Osteocyte (in vitro differentiated cells): ENCODE measurements at places on chromosomes 1 and 21. TPM values are rescaled to one million over a fixed set of nuclear protein-coding genes. Genes with fewer than 3 reads are reported as not detected.
A peak's percentile ranks its signal among the peaks of the same experiment; 100 is the strongest.

DNA sequence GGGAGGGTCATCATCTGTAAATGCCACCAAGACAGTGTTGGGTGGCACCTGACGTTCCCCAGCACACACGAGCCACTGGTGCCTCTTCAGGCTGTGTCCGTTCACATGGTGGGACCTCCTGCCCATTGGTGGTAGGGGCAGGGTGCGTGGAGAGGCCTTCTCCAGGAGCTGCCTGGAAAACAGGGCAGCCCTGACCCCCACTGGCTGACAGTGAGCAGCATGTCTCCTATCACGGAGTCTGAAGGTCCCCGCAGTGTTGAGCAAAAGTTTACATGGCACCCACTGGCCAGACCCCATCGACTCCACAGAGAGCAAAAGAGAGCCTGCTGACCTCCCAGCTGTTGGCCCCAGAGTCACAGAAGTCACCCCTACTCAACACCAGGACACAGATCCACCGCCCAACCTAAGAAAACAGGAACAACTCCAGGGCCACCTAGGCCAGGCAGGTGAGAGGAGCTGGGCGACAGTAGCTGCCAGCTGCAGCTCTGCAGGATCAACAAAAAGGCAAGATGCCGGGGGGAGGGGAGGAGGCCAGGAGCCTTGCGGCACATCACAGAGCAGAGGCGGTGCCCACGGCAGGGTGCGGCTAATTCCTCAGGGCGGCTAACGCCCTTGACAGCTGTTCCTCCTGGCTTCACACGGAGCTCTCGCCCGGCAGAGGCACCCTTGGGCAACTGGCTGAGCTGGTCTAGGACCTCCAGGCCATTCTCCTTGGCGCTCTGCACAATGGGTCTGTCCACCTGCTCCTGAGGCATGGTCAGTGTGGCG is 14.4 kb upstream of the IFI6 start:
- DNase-seq = no peak

DNA sequence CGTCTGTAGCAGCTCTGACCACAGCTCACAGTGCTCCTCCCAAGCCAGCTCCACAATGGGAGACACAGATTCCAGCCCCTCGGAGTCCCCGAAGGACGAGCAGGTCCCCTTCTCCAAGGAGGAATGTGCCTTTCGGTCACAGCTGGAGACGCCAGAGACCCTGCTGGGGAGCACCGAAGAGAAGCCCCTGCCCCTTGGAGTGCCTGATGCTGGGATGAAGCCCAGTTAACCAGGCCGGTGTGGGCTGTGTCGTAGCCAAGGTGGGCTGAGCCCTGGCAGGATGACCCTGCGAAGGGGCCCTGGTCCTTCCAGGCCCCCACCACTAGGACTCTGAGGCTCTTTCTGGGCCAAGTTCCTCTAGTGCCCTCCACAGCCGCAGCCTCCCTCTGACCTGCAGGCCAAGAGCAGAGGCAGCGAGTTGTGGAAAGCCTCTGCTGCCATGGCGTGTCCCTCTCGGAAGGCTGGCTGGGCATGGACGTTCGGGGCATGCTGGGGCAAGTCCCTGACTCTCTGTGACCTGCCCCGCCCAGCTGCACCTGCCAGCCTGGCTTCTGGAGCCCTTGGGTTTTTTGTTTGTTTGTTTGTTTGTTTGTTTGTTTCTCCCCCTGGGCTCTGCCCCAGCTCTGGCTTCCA is 22.9 kb upstream of the VPS13D start:
- no peak for DNase-seq

DNA sequence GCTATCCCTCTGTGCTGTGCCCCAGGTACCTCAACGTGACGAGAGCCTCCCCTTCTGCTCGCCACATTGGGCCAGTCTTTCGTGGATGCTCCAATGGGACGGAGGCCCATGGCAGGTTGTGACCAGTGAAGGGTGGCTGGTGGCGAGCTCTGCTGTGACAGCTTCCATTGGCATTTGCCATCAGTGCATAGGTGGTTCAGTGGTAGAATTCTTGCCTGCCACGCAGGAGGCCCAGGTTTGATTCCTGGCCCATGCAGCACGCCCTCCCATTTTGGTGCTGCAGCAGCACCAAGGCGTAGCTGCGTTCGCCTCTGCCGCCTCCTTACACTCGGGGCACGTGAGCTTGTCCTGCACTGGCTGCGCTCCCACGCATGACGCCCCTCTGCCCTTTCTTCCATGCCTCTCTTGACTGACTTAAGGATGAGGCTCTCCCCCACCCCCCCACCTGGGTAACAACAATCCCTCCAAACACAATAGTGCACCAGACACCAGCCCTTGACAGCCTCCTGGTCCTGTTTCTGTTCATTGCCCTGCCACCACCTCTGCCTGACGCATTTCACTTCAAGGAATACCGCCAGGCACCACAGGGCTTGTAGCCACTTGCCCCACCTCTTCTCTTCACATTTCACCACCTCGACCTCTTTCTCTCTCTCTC is 24.7 kb upstream of the FCGR2A start:
- DNase-seq = no peak

DNA sequence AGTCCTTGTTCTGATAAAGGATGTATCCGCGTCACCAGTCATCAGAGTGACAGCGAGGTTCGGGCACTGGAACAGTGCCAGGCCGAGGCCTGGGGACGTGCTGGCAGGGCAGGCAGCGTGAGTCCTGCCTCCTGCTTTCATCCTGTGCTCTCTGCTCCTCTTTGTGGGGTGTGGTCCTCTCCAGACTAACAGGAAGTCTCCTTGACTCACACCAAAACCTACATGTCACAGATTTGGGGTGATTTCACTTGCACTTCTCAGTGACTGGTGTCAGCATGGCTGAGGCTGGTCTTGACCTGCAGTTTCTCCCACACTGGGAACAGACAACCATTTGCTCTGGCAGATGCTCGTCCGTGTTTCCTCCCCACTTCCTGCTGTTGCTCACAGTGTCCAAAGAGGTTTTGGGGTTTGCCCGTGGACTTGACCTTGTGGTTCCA is 8.8 kb upstream of the NLRP3 start:
- no peak for DNase-seq

DNA sequence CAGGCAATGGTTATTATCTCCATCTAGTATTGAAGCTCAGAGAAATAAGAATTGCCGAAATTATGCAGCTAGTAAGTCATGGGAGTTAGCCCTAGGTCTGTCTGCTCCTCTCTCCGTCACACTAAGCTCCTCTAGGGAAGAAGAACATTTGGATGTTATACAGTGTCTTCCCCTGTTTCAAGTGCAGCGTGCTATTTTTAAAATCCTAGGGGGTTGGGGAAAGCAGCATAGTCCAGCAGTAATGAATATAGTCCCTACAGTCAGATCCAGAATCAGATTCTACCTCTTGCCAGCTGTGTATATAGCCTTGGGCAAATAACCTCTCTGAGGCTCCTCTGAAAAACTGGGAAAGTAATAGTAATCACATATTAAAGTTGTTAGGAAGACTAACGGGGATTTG is 44.5 kb upstream of the OSBPL9 start:
- DNase-seq = no peak

GRCh38 chr1:62144238-62144831 is 50.3 kb upstream of the L1TD1 start:
- DNase-seq = no peak

DNA sequence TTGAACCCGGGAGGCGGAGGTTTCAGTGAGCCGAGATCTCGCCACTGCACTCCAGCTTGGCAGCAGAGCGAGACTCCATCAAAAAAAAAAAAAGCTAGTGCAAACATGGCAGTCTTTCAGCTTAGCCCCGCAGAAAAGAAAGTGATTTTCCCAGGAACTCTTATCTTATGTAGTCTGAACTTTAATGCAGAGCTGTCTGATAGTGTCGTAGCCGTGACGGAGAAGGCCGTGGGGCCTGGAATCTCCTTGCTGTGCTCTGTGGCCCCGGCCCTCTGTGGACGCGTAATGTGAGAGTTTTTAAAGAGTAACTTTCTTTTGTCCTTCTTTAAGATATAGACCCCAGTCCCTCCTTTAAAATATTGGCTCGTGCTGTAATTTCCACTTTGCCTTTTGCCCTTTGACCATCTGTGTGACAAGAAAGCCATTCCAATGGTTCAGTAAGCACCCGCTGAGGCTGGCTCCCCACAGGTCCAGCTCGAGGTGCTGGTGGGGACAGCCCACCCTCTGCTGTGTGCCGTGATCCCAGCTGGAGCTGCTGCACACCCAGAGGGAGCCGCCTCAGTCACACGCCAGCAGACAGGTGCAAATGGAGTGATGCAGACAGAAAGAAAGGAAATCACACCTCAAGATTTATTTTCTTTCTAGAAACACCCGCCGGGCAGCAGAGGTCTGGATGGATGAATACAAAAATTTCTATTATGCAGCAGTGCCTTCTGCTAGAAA is 164.0 kb downstream of the PGBD5 start:
- peak; percentile 53 for DNase-seq

DNA sequence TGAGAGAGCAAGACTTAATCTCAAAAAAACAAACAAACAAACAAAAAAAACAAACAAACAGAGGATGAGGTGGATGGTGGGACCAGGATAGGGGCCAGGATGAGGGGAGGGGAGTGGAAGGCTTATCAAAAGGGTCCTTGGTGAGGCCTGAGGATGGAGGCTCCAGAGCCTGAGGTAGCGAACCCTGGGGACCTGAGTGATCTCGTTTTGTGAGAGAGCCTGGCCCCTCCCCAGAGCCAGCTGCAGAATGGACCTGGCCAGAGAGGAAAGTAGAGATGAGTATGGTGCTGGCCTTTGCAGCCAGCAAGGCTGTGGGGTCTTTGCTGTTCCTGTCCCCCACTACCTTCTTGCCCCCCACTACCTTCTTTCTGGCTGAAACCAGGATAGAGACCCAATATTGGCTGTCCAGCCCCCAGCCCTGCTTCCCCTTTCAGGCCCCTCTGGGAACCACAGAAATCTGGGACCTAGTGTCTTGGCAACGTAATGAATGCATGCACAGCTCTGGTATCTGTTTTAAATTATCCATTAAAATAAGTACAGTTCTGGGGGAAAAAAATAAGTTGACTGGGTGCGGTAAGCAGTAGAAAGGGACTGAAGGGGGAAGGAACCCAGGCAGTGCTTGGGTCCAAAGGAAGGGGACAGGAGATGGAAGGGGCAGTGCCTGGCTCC is 1.1 kb upstream of the LMNA start:
- no peak for DNase-seq

DNA sequence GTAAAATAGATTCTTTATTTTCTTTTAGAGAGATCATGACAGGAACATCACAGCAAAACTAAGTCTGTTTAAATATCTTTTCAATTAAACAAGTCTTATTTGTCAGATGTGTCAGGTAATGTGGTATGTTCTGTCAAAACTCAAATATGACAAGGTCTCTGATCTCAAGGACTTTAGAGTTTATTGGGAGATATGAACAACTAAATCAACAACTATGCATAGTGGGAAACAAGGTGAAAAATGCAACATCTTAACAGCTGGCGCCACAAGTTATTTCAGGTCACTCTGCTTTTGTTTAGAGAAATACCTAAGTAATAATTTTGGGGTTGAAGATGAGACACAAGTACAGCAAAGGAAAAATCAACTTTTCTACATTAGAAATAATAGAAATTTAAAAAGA is 779.4 kb upstream of the ADGRL4 start:
- DNase-seq = no peak

GRCh38 chr1:168939110-168939946 is 167.2 kb upstream of the ATP1B1 start:
- DNase-seq = no peak

DNA sequence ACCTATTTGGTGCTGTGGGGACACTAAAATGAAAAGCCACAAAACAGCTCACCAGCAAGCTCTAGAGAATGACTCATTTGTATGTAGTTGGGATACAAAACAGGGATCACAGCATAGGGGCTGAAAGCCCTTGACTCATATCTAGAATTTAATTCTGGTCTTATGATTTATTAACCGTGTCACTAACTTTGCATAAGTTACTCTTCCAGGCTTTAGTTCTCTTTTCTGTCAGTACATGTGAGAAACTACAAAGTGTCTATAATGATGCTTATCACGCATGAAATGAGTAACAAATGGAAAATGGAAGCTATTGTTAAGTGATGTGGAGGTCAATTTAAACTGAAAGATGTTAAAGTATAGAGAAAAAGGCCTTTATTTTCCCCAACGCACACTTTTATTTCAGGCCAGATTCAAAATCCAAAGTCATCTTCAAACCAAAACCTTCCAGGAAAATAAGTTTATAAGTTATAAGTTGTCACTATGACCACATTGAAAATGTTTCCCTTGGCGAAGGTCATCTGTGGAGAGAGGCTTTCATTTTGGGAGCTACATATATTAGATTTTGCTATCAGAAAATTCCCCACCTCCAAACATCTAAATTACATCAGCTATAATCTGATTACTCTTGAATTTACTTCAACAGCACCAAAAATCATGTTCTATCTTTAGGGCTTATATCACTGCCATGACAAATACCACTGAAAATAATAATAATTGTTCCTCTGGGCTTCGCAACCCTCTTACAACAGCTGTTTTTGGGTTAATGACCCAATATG is 430.5 kb downstream of the MRPL39 start:
- no peak for DNase-seq

- DNase-seq = no peak
These were observed 14.4 kb downstream of the NOC2L start for GRCh38 chr1:944341-945325.

DNA sequence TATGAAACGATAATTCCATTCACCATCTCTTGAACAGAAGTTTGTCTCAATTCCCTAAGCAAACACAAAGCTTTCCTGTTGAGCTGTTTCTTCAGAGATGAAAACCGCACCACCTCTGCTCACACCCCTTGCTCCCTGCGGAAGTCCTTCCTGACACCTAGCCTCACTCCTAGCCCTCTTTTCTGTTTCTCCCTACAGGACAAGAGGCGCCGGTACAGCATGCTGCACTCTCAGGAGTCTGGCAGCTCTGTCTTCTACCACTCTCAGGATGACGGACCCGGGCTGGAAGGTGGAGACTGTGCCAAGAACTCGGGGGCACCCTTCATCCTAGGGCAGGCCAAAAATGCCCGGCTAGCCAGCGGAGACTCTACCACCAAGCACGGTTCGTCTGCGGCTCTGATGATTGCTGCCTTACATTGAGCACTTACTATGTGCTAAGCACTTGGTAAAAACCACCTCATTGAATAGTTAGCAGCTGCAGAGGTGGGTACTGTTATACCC is 45.5 kb downstream of the VWA5B1 start:
- no peak for DNase-seq

- no peak for DNase-seq
These were observed 392.4 kb downstream of the TTLL7 start for GRCh38 chr1:83606416-83606955.

GRCh38 chr1:216936779-216937178 is 213.6 kb upstream of the ESRRG start:
- no peak for DNase-seq

- DNase-seq = no peak
These were observed 659.0 kb downstream of the PTPRC start for GRCh38 chr1:199297887-199298286.

The TNFAIP8L2 gene
- not detected in 2 replicates for total RNA-seq

The DISC1 gene
- total RNA-seq = 15.6 and 16.0 TPM in 2 replicates

The AADACL3 gene
- not detected in 2 replicates for total RNA-seq

The NHLH1 gene
- total RNA-seq = 0.16 and 0.31 TPM in 2 replicates

The LAD1 gene
- 0.16 and 0.91 TPM in 2 replicates for total RNA-seq

The MTF1 gene
- total RNA-seq = 14.3 and 16.9 TPM in 2 replicates

The CACNA1S gene
- not detected in 2 replicates for total RNA-seq

The JAM2 gene
- total RNA-seq = 5.9 and 6.1 TPM in 2 replicates
